ENCODE measurements at places on chromosomes 16 and 17. TPM values are rescaled to one million over a fixed set of nuclear protein-coding genes. Genes with fewer than 3 reads are reported as not detected.

VPS35 gene
- total RNA-seq, result 94.1 TPM

PERCC1 gene
- not detected for total RNA-seq

ASIC2 gene
- not detected for total RNA-seq

HOXB9 gene
- total RNA-seq, result 0.37 TPM

SPATA32 gene
- total RNA-seq, result not detected

CCL14 gene
- total RNA-seq, result not detected

MYOCD gene
- total RNA-seq, result not detected

TMC7 gene
- 2.2 TPM for total RNA-seq

CDIPT gene
- total RNA-seq, result 65.4 TPM

GNG13 gene
- total RNA-seq, result not detected

GUCY2D gene
- total RNA-seq, result under 0.01 TPM

MT4 gene
- total RNA-seq, result not detected

CYB5B gene
- total RNA-seq, result 83.0 TPM

CDH13 gene
- 15.1 TPM for total RNA-seq

NUDT7 gene
- 8.6 TPM for total RNA-seq

TERB1 gene
- total RNA-seq, result not detected

DRC3 gene
- total RNA-seq, result 0.39 TPM

TLK2 gene
- total RNA-seq, result 37.5 TPM

CACNG4 gene
- not detected for total RNA-seq

RGS11 gene
- total RNA-seq, result 2.6 TPM

SOST gene
- not detected for total RNA-seq

CACNG1 gene
- total RNA-seq, result not detected

KRTAP16-1 gene
- total RNA-seq, result not detected

KRT32 gene
- not detected for total RNA-seq

UBALD2 gene
- total RNA-seq, result 7.2 TPM

AANAT gene
- total RNA-seq, result not detected

KCTD11 gene
- total RNA-seq, result 4.1 TPM

DHX40 gene
- 47.4 TPM for total RNA-seq

SHISA9 gene
- total RNA-seq, result not detected

CTRB2 gene
- total RNA-seq, result not detected

ETV4 gene
- total RNA-seq, result 10.7 TPM

TP53TG3B gene
- not detected for total RNA-seq

TEKT5 gene
- total RNA-seq, result not detected

Data from subcutaneous preadipocyte (primary cell).